ENCODE measurements at places on chromosomes 1 and 21. TPM values are rescaled to one million over a fixed set of nuclear protein-coding genes. Genes with fewer than 3 reads are reported as not detected.
A peak's percentile ranks its signal among the peaks of the same experiment; 100 is the strongest.

CRNN gene
- not detected for total RNA-seq

IGSF9 gene
- total RNA-seq: 68.6 TPM

CCDC181 gene
- 7.3 TPM for total RNA-seq

RIPPLY3 gene
- total RNA-seq: 18.9 TPM

HSPB7 gene
- not detected for total RNA-seq

GRCh38 chr1:86912281-86912900 lies 1.5 kb downstream of the SELENOF start:
- H3K4me1 ChIP-seq: peaks cover 18% of the 10 kb centered on the region
- H3K27me3 ChIP-seq: no peaks in the 10 kb centered on the region
- no peak for DNase-seq
- H3K36me3 ChIP-seq: peaks cover 11% of the 10 kb centered on the region
- no peak overlapping the region for H3K4me3 ChIP-seq
- H3K27ac ChIP-seq: peak overlapping the region; percentile 21

DNA sequence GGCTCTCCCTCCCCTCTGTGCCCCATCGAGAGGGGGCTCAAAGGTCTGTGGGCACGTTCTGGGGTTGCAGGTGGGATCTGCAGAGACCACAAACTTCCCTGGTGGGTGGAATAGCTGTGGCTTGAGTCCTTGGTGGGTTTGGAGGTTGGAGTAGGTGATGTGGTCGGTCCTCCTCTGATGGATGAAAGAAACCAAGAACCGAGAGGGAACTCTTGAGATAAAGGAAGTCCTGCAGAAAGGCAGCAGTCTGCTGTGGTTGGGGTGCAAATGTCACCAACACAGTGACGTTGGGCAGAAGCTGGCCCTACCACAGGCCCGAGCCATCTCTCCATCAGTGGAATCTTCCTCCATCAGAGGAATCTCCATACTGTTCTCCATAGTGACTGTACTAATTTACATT lies 171.8 kb downstream of the FCRL5 start:
- peaks cover 20% of the 10 kb centered on the region for H3K27me3 ChIP-seq
- H3K4me3 ChIP-seq: no peak overlapping the region
- no peak overlapping the region for H3K27ac ChIP-seq
- H3K36me3 ChIP-seq: no peaks in the 10 kb centered on the region
- peaks cover 1% of the 10 kb centered on the region for H3K4me1 ChIP-seq

DNA sequence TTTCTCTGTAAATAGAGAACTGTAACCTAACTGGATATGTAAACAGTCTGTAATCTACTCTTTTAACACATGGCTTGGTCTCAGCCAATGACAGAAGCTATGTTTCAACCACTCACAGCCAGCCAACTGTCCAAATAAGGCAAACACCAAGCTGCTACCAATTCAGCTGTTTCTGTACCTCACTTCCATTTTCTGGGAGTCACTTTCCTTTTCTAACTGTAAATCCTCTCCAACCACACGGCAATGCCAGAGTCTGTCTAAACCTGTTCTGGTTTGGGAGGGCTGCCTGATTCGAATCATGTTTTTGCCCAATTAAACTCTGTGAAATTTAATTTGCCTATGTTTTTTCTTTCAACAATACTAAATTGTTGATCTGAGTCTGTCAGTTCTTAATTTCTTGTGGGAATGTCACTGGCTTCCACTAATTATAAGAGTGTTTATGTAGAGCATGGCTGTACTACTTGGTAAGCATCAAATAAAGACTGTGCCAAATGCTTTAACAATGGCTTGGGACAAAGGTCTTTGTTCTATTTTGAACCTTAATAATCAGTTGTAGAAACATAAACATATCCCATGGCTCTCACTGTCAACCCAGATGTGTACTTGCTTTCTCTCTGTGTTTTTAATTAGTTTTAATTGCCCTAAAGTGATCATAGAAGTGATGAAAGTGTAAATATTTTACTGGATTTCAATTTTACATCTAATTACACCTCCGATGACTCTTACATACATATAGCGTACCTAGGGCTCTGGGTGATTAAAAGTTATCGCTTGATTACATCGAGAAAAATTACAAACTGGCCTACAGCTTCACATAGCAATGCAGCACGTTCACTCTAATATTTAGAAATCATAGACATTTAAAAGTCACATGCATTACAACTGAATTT lies 1144.6 kb upstream of the TMPRSS15 start:
- H3K36me3 ChIP-seq: peaks cover 11% of the 10 kb centered on the region
- no peaks in the 10 kb centered on the region for H3K27me3 ChIP-seq
- no peak overlapping the region for H3K4me3 ChIP-seq
- H3K4me1 ChIP-seq: no peaks in the 10 kb centered on the region
- H3K27ac ChIP-seq: no peak overlapping the region

GRCh38 chr1:238141353-238141752 lies 250.6 kb upstream of the ZP4 start:
- no peaks in the 10 kb centered on the region for H3K36me3 ChIP-seq
- no peaks in the 10 kb centered on the region for H3K27me3 ChIP-seq
- H3K4me1 ChIP-seq: peaks cover 1% of the 10 kb centered on the region
- H3K4me3 ChIP-seq: no peak overlapping the region

DNA sequence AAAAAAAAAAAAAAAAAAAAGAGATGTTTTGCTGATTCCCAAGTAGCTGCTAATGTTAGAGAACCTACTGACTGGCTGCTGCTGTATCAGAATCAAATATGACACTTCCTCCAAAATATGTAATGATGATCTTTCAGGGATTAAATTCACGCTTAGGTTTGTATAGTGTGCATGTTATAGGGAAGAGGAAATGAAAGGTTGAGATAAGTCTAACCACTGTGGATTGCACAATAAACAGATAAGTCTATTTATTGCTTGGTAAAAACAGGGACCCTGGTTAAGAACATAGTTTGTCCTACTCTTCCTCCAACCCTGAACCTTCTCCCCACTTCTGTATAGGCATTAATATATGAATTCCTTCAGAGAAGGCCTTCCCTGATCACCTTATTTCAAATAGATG lies 13.2 kb downstream of the RC3H1 start:
- H3K4me3 ChIP-seq: no peak overlapping the region
- H3K36me3 ChIP-seq: peaks cover 16% of the 10 kb centered on the region
- H3K27ac ChIP-seq: peak overlapping the region; percentile 6
- DNase-seq: no peak

- H3K27ac ChIP-seq: peak overlapping the region; percentile 34
- peaks cover 3% of the 10 kb centered on the region for H3K4me1 ChIP-seq
- H3K4me3 ChIP-seq: no peak overlapping the region
These were observed 11.9 kb downstream of the PIGV start for GRCh38 chr1:26799479-26800142.

- H3K27me3 ChIP-seq: peaks cover 3% of the 10 kb centered on the region
- H3K36me3 ChIP-seq: no peaks in the 10 kb centered on the region
- H3K27ac ChIP-seq: no peak overlapping the region
- peaks cover 3% of the 10 kb centered on the region for H3K4me1 ChIP-seq
- no peak for DNase-seq
- no peak overlapping the region for H3K4me3 ChIP-seq
These were observed 47.8 kb downstream of the WNT9A start for GRCh38 chr1:227899820-227900449.

GRCh38 chr1:36571106-36571505 lies 88.4 kb upstream of the CSF3R start:
- DNase-seq: no peak
- peaks cover 31% of the 10 kb centered on the region for H3K27me3 ChIP-seq
- H3K36me3 ChIP-seq: no peaks in the 10 kb centered on the region
- H3K4me1 ChIP-seq: peaks cover 16% of the 10 kb centered on the region
- no peak overlapping the region for H3K4me3 ChIP-seq

GRCh38 chr1:213201380-213202155 lies 150.5 kb downstream of the RPS6KC1 start:
- no peak overlapping the region for H3K27ac ChIP-seq
- no peaks in the 10 kb centered on the region for H3K27me3 ChIP-seq
- no peak overlapping the region for H3K4me3 ChIP-seq
- DNase-seq: no peak
- peaks cover 5% of the 10 kb centered on the region for H3K4me1 ChIP-seq
- peaks cover 40% of the 10 kb centered on the region for H3K36me3 ChIP-seq

DNA sequence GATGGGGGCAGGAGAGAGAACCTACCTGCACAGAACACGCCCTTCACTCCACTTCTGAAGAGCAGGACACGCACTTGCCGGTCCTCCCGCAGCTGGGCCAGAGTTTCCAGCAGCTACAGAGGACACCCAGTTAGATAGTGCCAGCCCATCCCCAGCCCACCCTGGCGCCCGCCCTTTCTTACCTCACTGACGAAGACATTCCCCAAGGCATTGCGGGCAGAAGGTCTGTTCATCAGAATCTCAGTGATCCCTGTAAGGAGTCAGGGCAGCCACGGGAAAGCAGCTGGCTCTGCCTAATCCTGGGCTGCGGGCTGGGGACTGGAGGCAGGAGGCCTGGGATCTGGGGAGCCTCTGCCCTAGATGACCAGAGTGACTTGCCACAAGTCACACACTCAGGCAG lies 10.0 kb downstream of the ECHDC2 start:
- H3K27ac ChIP-seq: no peak overlapping the region
- no peak for DNase-seq
- H3K36me3 ChIP-seq: peaks cover 4% of the 10 kb centered on the region
- H3K4me3 ChIP-seq: no peak overlapping the region
- H3K4me1 ChIP-seq: peaks cover 5% of the 10 kb centered on the region
- H3K27me3 ChIP-seq: no peaks in the 10 kb centered on the region

DNA sequence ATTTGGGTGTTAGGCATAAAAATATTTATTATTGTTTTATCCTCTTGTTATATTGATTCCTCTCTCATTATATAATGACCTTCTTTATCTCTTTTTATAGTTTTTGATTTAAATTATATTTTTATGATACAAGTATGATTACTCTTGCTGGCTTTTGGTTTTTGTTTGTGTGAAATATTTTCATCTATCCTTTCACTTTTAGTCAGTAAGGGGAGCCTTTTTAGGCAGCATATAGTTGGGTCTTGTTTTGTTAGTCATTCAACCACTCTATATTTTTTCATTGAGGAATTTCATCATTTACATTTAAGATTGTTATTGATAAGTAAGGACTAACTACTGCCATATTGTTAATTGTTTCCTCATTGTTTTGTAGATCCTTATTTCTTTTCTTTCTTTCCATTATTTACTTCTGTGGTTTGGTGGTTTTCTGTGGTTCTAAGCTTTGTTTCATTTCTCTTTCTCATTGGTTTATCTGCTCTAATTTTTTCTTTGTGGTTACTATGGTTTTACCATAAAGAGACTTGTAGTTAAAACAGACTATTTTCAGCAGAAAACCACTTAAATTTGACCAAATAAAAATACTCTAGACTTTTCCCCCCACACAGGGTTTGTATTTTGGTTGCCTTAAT lies 593.1 kb downstream of the NUF2 start:
- no peak overlapping the region for H3K4me3 ChIP-seq
- H3K4me1 ChIP-seq: no peaks in the 10 kb centered on the region

DNA sequence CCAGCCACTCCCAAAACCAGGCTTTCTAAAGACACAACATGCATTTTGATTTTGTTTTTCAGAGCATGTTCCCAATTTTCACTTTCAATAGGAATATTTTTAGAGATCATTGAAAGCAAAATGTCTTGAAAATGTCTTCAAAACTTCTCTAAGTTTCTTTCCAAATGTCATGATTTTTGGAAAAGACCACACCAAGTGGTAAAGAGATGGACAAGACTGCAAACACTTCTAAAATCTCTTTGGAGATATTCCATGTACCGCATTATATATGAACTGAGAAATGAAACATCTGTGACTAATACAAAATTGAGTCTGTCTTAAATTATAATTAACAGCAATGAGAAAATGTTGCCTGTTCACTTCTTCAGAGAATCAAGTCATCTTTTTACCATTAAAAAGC lies 418.0 kb upstream of the PKN2 start:
- peaks cover 13% of the 10 kb centered on the region for H3K27me3 ChIP-seq
- no peak for DNase-seq
- H3K36me3 ChIP-seq: no peaks in the 10 kb centered on the region
- peaks cover 7% of the 10 kb centered on the region for H3K4me1 ChIP-seq
- H3K27ac ChIP-seq: no peak overlapping the region

DNA sequence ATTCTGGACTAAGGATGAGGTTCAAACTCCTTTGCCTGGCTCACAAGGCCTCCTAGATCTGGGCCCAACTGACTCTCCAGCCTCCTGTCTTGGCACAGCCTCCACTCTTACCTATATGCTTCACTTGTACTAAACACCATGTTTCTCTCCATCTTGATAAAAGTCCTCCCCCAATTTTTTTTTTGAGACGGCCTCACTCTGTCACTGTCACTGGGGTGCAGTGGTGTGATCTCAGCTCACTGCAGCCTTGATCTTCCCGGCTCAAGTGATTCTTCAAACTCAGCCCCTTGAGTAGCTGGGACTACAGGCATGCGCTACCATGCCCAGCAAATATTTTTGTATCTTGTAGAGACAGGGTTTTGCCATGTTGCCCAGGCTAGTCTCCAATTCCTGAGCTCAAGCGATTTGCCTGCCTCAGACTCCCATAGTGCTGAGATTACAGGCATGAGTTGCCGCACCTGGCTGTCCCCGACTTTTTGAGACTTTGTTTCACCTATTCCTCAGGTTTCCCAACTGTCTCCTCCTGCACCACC lies 39.7 kb downstream of the CD34 start:
- H3K4me1 ChIP-seq: peaks cover 17% of the 10 kb centered on the region
- no peak overlapping the region for H3K27ac ChIP-seq
- H3K4me3 ChIP-seq: no peak overlapping the region
- H3K36me3 ChIP-seq: no peaks in the 10 kb centered on the region
- H3K27me3 ChIP-seq: peaks cover 17% of the 10 kb centered on the region

- no peak overlapping the region for H3K4me3 ChIP-seq
- H3K4me1 ChIP-seq: no peaks in the 10 kb centered on the region
- no peak overlapping the region for H3K27ac ChIP-seq
- H3K27me3 ChIP-seq: peaks cover 3% of the 10 kb centered on the region
- no peaks in the 10 kb centered on the region for H3K36me3 ChIP-seq
- DNase-seq: no peak
These were observed 50.2 kb downstream of the C21orf91 start for GRCh38 chr21:17768840-17769446.

DNA sequence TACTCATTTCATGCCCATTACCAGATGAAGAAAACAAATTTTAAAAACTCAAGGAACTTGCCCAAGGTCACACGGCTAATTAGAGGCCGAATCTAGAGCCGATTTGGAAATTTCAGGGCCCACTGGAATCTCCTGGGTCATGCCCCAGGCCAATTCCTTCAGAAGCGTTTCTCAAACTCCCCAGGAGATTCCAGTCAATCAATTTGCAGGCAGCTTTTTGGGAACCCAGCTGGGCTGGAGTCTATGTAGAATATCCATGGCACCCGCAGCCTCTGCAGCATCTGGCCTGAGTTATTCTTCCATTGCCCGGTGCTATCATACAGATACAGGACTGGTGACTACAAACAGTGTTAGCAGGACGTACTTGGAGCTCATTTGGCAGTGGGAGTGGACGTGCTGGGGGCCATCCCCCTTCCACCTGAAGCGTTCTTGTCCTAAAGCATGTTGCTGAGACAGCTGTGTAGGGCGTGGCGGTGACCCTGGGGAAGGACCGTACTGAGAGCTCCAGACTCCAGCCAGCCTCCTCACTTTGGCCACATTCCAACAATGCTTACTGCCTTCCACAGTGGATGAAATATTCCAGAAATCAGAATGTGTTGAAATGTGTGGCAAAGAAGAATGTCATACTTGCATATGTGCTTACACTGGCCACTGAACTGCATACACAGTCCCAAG lies 38.3 kb downstream of the ABCG1 start:
- no peak overlapping the region for H3K27ac ChIP-seq
- H3K27me3 ChIP-seq: peaks cover 41% of the 10 kb centered on the region
- H3K36me3 ChIP-seq: no peaks in the 10 kb centered on the region
- DNase-seq: no peak
- H3K4me1 ChIP-seq: peaks cover 12% of the 10 kb centered on the region
- H3K4me3 ChIP-seq: no peak overlapping the region

Data from progenitor cell of endocrine pancreas (in vitro differentiated cells).